ENCODE measurements at places on chromosomes 16 and 17. TPM values are rescaled to one million over a fixed set of nuclear protein-coding genes. Genes with fewer than 3 reads are reported as not detected.

GRCh38 chr17:19730843-19731242 lies 14.5 kb upstream of the SLC47A2 start:
- DNase-seq = no peak

DNA sequence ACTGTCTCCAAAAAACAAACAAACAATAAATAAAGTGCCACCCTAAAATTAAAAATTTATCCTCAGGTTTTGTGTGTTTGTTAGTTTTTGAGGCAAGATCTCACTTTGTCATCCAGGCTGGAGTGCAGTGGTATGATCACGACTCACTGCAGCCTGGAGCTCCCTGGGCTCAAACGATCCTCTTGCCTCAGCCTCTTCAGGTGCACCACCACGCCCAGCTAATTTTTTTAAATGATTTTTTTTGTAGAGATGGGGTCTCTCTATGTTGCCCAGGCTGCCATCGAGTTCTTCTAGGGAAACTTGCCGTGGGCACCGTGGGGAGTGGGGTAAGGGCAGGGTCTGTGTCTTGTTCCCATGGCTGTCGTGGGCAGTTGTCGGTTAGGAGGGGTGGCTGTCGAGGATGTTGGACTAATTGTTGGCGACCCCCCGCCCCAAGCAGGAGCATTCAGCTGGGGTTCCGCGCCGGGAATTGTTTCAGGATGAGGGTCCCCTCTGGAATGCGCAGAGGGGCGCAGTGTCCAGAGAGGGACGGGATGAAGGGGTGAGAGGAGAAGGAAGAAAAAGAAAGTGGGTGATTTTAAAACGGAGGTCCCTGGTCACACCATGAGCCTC lies 1.1 kb upstream of the RNF213 start:
- peak; percentile 47 for DNase-seq

The PYY gene
- not detected for total RNA-seq

- peak; percentile 62 for DNase-seq
Measured at GRCh38 chr17:74296548-74296936, 22.5 kb downstream of the DNAI2 start.

The OR1A1 gene
- total RNA-seq = not detected

GRCh38 chr16:13093661-13094060 lies 192.3 kb downstream of the SHISA9 start:
- DNase-seq = no peak

DNA sequence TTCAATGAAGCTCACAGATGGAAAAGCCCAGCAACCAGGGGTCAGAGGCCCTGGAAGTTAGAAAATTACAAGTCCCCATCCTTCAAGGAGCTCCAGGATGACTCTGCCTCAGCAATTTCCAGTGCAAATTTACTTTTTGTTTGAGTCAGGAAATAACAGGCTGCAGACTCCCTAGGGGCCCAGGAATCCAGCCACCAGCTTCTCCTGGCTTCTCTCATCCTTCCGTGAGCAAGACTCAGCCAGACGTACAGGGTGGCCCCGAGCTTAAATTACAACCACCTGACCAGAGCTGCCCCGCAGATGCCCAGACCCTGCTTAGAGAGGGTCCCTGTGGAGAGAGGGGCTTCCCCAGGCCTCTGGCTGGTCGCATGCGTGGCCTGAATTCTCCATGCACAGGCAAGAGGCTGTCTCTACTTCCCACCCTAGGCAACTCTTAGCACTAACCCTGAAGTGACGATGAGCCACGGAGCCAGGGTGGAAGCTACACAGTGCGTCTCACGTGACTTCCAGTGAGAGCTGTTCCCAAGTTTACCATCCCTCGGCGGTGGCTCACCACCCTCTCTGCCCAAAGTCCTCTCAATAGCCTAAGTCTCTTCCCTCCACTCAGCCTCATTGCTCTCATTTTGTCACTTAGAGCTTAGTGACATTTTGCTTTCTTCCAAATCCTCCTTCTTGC lies 27.1 kb downstream of the GPR142 start:
- no peak for DNase-seq

DNA sequence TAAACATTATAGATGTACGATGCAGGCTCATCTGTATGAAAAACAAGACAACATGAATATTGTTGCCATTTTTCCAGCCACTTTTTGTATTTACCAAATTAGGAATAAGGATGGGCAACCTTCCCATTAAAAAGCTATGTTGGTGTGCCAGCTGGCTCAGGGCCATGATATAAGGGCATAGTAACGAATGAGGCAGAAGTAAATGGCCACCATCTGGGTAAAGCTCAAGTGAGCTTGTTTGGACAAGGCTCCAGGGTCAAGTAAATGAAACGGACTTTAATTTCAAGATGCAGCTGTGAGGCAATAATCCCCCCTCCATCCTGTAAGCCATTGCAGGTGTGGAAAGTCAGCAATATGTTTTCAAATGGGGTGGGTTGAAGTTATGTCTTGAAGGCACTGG lies 930.9 kb upstream of the CDH8 start:
- no peak for DNase-seq

GRCh38 chr16:23930791-23931190 lies 95.0 kb downstream of the PRKCB start:
- no peak for DNase-seq

DNA sequence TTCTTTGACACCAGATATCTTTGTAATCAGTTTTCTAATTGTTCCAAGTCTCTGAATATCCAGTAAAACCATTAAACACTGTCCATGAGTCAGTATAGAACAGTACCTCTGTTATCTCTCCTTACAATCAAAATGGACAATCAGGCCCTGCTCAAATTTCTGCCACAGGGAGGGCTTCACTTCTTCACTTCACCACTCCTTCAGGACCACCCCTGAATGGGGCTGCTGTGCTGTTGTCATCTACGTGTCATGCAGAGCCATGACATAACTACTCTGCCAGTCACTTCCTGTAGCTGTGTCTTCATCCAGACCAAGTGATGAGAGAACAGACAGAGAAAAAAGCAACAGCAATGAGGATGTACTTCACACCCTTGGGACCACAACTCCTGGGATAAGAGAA lies 116.9 kb downstream of the TANC2 start:
- DNase-seq = peak; percentile 51

DNA sequence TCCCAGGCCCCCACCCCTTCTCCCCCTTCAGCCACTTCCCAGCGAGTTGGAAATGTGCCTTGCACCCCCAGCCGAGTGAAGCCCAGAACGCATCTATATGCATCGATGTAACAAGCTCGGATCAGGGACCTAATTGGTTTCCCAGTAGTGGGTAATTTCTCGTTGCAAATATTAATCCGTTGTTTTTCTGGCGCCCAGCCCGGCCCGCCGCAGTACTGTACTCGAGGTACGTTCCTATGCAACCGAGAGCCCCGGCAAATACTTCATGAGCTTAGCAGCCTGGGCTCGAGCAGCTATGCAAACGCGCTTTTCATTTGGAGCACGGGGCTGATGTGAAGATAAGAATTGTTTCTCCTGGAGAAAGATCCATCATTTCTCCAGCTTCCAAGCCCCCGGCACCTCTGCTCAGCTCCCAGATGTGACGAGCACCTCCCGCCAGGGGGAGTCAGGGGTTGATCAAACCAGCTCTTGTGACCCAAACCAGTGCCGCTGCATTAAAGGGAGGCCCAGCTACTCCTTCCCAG lies 229.8 kb downstream of the KATNIP start:
- DNase-seq = peak; percentile 77

DNA sequence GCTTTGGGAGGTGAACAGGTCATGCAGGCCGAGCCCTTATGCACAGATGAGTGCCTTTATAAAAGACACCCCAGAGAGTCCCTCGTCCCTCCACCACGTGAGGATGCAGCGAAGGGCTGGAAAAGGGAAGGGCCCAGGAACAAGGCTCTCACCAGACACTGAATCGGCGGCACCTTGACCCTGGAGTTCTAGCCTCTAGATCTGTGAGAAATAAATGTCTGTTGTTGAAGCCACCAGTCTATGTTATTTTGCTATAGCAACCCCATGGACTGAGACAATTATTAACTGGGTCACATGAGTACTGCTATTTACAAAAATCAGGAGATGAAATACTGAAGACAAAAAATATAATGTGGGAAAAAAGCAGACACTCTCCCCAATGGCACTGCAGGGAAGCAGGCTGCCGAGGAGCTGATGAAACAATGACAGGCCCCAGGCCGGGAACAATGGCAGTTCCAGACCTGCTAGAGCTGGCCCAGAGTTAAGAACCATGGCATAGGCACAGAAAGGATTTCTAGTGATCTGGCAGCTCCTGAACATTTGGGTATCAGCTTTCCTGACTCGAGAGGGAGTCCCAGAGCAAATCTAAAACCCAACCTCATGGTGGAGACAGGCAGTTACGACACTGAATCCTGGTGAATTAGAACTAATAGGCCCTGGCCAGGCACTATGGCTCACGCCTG lies 17.8 kb upstream of the GGA2 start:
- no peak for DNase-seq

The FOXN1 gene
- total RNA-seq = not detected

GRCh38 chr16:77387815-77388209 lies 47.0 kb downstream of the ADAMTS18 start:
- no peak for DNase-seq

The CLN3 gene
- 10.4 TPM for total RNA-seq

DNA sequence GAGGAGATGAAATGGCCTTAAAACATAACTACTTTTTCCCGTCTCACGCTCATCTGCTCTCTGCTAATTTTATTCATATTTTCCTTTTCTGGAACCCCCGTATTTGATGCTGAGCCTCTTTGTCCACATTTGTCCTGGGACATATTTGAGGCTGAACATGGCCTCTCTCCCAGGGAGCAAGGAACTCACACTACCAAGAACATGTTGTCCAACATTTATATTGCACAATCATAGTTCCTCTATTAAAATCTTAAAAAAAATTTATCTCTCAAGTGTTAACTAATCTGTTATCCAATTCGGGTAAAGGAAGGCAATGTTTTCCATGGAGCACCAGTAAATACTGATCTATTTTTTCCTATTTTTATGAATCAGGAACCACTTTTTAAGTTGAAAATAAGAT lies 60.2 kb downstream of the CMC2 start:
- no peak for DNase-seq

The KAT8 gene
- total RNA-seq = 50.9 TPM

GRCh38 chr17:77404812-77405581 lies 264.2 kb downstream of the SEC14L1 start:
- DNase-seq = peak; percentile 88

Data from GM23248 (cell line).